Left cardiac atrium (tissue), 4 donors: ENCODE measurements at places on chromosomes 2 and 18. TPM values are rescaled to one million over a fixed set of nuclear protein-coding genes. Genes with fewer than 3 reads are reported as not detected.

Gene FAM98A
- 69.5 TPM for total RNA-seq

Gene CKAP2L
- 0.68 TPM for total RNA-seq

Gene KLHL41
- total RNA-seq: 92.0 TPM

Gene MAP3K19
- total RNA-seq: not detected

Gene CSRNP3
- 3.0 TPM for total RNA-seq

Gene UGT1A7
- total RNA-seq: not detected

Gene SNORC
- total RNA-seq: 0.77 TPM

Gene TWIST2
- 7.6 TPM for total RNA-seq

Gene TUBA3D
- total RNA-seq: 8.5 TPM

Gene EEF1B2
- 357 TPM for total RNA-seq

Gene CHRNG
- total RNA-seq: not detected

Gene UNC80
- total RNA-seq: 0.18 TPM

Gene APLF
- total RNA-seq: 5.5 TPM

Gene SERPINB5
- not detected for total RNA-seq

Gene ANKRD62
- total RNA-seq: not detected

Gene MTCL1
- 4.7 TPM for total RNA-seq

Gene SLC30A3
- total RNA-seq: 5.7 TPM

Gene SEPTIN2
- total RNA-seq: 194 TPM

Gene MROH2A
- total RNA-seq: not detected

Gene ACVR1C
- total RNA-seq: 2.6 TPM
